Stimulated activated CD4-positive, alpha-beta T cell treated with anti-CD3 and anti-CD28 coated beads, Interleukin-1b, Interleukin-23, amount 100 ng/mL, for 48 hours (primary cell): ENCODE measurements at places on chromosomes 5 and 9.

DNA sequence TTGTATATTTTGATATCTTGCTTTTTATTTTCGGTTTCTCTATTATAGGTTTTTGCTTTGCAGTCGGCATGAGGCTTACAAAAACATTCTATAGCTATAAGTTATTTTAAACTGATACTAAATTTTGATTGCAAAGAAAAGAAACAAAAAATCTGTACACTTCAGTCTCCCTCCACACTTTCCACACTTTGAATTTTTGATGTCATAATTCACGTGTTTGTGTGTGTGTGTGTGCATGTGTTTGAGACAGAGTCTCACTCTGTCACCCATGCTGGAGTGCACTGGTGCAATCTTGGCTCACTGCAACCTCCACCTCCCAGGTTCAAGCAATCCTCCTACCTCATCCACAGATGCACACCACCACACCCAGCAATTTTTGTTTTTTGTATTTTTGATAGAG lies 124.9 kb downstream of the MRPS30 start:
- DNase-seq = no peak

DNA sequence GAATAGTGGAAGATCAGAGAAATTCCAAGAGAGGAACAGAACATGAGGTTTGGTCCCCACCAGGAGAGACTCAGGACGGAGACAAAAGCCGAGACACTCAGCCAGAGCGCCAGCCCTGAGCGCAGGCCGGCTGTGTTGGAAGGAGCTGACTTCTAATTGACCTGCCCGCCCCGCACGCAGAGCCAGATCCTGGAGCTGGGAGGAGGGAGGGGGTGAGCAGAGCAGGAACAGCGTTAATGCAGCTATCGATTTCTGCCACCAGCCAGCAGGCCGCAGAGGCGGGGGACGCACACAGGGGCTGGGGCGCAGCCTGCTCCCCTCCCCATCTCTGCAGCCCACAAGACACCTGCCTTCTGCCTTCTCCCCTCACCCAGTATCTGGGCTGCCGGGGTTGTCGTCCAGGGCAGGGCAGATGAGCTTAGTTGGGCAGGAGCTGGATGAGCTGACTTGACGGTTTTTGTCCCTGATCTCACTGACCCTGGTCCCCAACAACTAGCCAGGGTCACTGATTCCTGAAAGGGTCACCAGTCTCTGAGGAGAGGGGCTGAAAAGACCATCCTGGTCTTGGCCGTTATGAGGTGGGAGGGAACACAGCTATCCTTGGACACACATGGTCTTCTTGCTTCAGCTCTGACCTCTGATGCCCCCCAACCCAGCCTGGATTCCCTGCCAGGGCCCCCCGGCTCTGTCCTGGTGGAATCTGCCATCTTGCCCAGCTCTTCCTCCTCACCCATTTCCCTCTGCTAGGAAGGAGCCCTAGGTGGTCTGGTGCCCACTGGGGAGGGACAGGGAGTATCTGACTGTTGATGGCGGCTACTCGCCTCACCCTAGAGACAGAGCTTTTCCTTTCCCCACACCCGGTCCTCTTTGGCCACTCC lies 29.8 kb downstream of the CXXC5 start:
- DNase-seq = no peak

GRCh38 chr5:152465140-152465539 lies 60.1 kb upstream of the NMUR2 start:
- no peak for DNase-seq

DNA sequence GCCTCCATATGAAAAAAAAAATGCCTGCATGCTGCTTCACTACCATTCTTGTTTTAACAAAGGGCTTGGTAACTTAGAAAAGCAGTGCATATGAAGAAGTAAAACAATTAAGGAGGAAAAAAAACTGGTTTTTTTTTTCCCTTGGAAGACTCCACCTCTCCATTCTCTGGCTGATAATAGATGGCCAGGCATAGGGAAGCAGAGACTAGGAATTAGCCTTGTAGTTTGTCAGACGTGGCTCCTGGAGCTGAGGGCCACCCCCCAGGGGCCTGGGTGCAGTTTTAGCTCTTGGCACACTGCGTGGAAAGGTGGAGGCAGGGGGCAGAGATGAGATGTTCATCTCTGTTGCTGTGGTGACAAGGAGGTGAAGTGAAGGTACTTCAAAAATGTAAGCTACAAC lies 42.7 kb downstream of the WDR36 start:
- DNase-seq = no peak

DNA sequence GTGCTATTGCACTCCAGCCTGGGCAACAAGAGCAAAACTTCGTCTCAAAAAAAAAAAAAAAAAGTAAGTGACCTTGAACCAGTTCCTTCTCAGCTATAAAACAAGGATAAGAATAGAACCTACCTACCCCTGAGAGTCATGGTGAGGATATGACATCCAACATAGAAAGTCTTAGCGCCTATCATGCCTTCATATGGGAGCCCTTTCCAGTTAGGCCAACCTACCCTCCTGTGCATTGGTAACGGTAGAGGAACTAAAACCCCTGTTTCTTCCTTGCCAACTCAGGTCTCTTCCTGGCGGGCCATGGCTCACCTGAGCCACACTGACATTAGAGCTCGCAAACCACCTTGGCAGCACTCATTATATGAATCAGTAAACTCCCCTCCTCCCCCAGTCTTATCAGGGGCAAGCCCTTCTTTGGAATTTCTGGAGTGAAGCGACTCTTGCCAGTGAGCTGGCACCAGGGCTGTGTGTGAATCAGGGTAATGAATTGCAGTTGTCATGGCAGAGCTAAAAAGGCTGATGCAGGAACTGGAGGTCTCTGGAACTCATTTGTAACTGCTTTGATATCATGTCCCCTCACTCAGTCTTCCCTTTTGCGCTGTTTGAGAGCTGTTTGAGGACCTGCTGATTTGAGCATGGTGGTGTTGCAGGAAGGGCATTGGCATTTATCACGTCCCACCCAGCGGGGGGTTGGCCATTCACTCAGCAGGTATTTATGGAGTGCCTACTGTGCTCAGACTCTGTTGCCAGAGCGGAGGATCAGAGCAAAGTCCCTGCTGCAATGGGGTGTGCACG lies 10.3 kb downstream of the WWC1 start:
- DNase-seq = no peak

- no peak for DNase-seq
Observed at GRCh38 chr5:174300118-174300940, 254.8 kb downstream of the NSG2 start.

- no peak for DNase-seq
Observed at GRCh38 chr5:44538797-44539601, 149.8 kb upstream of the FGF10 start.

DNA sequence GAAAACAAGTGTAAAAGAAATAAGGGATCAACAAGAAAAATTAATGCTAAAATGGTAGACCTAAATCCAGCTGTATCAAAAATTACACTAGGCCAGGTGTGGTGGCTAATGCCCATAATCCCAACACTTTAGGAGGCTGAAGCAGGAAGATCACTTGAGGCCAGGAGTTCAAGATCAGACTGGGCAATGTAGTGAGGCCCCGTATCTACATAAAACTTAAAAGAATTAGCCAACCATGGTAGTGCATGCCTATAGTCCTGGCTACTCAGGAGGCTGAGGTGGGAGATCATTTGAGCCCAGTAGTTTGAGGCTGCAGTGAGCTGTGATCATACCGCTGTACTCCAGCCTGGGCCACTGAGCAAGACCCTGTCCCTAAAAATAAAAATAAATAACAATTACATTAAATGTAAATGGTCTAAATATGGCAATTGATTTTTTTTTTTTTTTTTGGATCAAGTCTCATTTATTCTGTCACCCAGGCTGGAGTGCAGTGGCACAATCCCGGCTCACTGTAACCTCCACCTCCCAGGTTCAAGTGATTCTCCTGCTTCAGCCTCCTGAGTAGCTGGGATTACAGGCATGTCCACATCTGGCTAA lies 4.2 kb upstream of the FAM151B start:
- DNase-seq = no peak

GRCh38 chr5:746258-746761 lies 38.2 kb downstream of the ZDHHC11B start:
- DNase-seq = no peak

- DNase-seq = no peak
Observed at GRCh38 chr9:124657516-124657915, 113.6 kb downstream of the NR6A1 start.

- no peak for DNase-seq
Observed at GRCh38 chr5:96565582-96566265, 96.5 kb upstream of the CAST start.

DNA sequence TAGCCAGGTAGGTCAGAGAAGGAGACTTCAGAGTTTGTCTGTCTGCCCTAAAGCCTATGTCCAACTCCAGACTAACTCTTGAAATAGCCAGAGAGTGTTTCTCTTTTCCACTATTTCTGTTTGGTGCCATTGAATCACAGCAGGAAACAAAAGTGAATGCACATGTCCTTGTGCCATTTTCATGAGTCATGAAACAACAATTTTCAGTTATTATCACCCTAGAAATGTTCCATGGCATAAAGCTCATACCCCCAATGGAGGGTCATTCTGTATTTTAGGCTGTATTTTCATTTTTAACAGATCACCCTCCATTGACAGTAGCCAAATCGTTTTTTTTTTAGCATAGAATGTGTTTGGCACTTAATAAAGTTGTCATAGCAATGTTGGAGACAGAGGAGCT lies 124.7 kb downstream of the PAPPA start:
- no peak for DNase-seq

- no peak for DNase-seq
Observed at GRCh38 chr5:178207917-178208280, 3.6 kb downstream of the HNRNPAB start.

DNA sequence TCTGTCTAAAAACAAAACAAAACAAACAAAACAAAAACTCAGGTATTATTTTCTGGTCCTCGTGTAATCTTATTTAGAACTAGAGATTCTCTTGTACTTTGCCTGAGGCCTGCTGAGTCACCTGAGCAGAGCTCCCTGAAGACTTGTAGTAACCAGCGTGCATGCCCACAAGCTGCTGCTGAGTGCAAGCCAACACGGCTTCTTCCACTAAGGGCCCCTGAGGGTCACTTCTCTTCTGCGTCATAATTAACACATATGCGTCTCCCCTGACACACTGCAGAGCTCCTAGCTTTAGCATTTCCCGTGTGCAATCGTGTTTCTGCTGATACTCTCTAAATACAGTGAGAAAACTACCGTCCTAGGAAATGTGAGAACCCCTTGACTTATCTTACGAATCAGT lies 10.9 kb upstream of the NDFIP1 start:
- DNase-seq = peak; percentile 72

DNA sequence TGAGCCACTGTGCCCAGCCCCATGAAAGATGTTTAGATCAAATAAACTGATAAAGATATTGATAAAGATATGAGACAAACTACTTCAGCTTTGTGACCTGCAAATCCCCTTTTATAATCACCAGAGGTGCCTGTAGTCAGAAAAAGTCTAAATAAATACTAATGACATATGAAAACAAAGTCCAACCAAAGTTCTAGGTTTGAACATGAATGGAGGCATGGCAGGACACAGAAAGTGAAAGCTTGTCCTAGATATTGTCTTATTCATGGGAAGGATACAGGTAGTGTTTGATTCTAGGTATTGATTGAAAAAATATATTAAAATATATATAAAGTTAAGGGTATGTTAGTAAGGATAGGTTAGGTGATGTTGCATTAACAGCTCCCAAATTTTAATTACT lies 24.6 kb upstream of the PSAT1 start:
- DNase-seq = no peak

GRCh38 chr5:94807985-94808384 lies 189.5 kb downstream of the SLF1 start:
- no peak for DNase-seq

- DNase-seq = no peak
Observed at GRCh38 chr9:80040457-80040856, 468.7 kb downstream of the TLE4 start.

DNA sequence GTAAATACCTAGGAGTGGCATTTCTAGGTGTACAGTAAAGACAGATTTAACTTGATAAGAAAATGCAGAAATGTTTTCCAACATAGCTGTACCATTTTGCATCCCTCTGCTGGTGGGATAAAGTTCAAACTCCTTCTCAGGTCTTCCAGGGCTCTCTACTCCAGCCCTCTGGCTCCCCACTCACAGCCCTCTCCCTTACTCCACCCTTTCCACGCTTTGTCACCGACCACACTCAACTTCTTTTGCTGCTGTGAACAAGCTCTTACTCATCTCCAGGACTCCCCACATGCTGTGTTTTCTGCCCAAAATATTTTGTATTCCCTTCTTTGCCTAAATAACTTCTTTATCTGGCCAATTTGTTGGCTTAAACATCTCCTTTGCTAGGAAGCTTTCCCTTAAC lies 90.6 kb upstream of the OSMR start:
- no peak for DNase-seq

- no peak for DNase-seq
Observed at GRCh38 chr9:94827584-94828304, 101.2 kb downstream of the AOPEP start.

GRCh38 chr9:129934041-129934591 lies 98.9 kb downstream of the USP20 start:
- no peak for DNase-seq

DNA sequence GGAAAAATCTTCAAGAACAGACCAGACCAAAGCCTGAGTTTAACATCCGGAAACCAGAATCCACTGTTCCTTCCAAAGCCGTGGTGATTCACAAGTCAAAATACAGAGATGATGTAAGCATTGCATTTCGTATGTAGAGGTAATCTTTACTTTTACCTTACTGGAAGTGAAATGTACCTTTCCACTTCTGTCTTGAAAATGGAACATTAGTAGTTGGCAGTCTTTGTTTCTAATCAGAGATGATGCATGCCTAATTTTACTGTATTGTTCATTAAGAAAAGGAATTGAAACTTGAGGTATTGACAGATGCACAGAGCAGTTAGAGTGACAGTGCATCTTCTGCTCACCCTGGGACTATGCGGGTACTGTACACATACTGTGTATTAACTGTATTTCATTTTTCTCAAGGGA lies 34.6 kb downstream of the HABP4 start:
- DNase-seq = no peak

- no peak for DNase-seq
Observed at GRCh38 chr9:110582156-110582555, 2.6 kb upstream of the SVEP1 start.

DNA sequence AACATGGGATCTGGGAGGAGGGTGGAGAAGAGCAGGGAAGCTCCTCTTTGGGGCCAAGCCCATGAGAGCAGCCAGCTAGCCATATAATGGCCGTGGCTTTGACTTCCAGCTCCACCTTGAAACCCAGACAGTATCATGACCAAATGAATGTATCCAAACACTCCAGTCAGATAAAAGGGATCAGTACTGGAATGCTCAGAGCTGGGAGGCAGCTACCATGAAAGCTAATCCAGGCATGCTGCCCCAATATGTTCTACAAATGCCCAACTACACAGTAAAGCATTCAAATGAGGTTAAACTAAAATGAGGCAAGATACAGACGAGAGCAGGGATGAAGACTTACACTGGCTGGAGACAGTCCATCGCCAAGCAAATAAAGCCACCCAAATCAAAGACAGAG lies 69.4 kb downstream of the FRMD3 start:
- no peak for DNase-seq

GRCh38 chr5:31268686-31269085 lies 75.2 kb downstream of the CDH6 start:
- DNase-seq = no peak

GRCh38 chr5:100407053-100407452 lies 128.1 kb upstream of the FAM174A start:
- no peak for DNase-seq

GRCh38 chr5:111968459-111968858 lies 211.5 kb upstream of the NREP start:
- no peak for DNase-seq
